ENCODE measurements at places on chromosomes 1 and 21.

GRCh38 chr1:121516234-121516967, 331.6 kb downstream of the SRGAP2C start:
- DNase-seq: no peak

DNA sequence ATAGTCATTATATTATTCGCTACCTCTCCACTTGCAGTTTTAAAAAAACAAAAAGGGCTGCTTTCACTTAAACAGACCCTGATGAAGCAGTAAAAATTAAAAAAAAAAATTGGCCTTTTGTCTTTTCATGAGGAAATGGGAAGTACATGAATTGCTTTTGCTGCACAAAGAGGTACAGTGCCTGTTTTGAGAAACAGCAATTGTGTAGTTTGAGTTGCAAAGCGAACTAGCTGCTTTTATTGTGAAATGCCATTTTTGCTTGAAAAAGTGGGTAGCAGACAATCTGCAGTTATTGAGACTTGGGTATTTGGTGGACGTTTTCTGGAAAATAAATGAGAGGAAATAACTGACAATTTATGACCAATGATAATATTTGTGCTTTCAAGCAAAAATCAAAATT, 7.0 kb downstream of the DIP2A start:
- no peak for DNase-seq

- DNase-seq: no peak
Measured at GRCh38 chr1:208084764-208085163, 159.4 kb downstream of the PLXNA2 start.

- DNase-seq: no peak
Measured at GRCh38 chr1:193083365-193084088, 21.7 kb downstream of the GLRX2 start.

DNA sequence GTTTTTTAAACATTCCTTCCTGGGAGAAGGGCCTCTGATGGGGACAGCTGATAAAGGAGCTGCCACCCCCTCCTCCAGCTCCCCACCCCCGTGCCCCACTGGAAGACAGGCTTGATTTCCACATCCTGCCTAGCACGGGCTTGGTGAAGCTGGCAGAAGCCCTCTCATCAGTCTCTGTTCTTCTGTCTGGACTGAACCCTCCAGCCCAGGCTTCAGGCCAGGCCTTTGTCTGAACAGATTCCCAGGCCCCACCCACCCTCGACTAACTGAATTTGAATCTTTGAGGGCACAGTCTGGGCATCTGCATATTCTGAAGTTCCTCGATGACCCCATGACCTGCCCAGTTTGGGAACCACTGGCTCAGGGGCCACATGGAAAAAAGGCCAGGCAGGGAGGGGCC, 75.3 kb downstream of the CD58 start:
- DNase-seq: no peak

Measured in glomerular endothelial cell (primary cell).